Bronchus fibroblast of lung (primary cell): ENCODE measurements at places on chromosomes 11 and 22. TPM values are rescaled to one million over a fixed set of nuclear protein-coding genes. Genes with fewer than 3 reads are reported as not detected.

CRYBB3 gene
- not detected in 2 replicates for total RNA-seq

MS4A2 gene
- total RNA-seq = not detected in 2 replicates

IGLL5 gene
- not detected in 2 replicates for total RNA-seq

NXPE2 gene
- under 0.01 TPM in 1 of 2 replicates, not detected in the other for total RNA-seq

ROBO3 gene
- 31.7 and 37.8 TPM in 2 replicates for total RNA-seq

OR8A1 gene
- total RNA-seq = not detected in 2 replicates

LDHAL6A gene
- total RNA-seq = 0.17 TPM in 1 of 2 replicates, not detected in the other

LGR4 gene
- 3.7 and 3.9 TPM in 2 replicates for total RNA-seq

DPP3 gene
- total RNA-seq = 52.1 and 56.9 TPM in 2 replicates

KLHL35 gene
- 1.0 and 1.2 TPM in 2 replicates for total RNA-seq

EFCAB6 gene
- total RNA-seq = 0.50 and 0.74 TPM in 2 replicates

SLC43A1 gene
- total RNA-seq = 17.1 and 18.8 TPM in 2 replicates

XKR3 gene
- not detected in 2 replicates for total RNA-seq

PGAP2 gene
- 16.1 and 18.1 TPM in 2 replicates for total RNA-seq

ZFPL1 gene
- total RNA-seq = 77.6 and 78.8 TPM in 2 replicates

SCGB1C1 gene
- total RNA-seq = not detected in 2 replicates

LRRC55 gene
- not detected in 2 replicates for total RNA-seq

ME3 gene
- 34.0 and 38.9 TPM in 2 replicates for total RNA-seq

OR56A1 gene
- not detected in 2 replicates for total RNA-seq

C11orf16 gene
- total RNA-seq = not detected in 2 replicates

DSCAML1 gene
- total RNA-seq = not detected in 2 replicates

GNAZ gene
- 0.89 and 1.2 TPM in 2 replicates for total RNA-seq

KCNA4 gene
- not detected in 2 replicates for total RNA-seq

USH1C gene
- total RNA-seq = not detected in 2 replicates

TRPM5 gene
- total RNA-seq = not detected in 2 replicates

CADM1 gene
- total RNA-seq = 2.2 and 3.4 TPM in 2 replicates

CDC45 gene
- 45.9 and 47.9 TPM in 2 replicates for total RNA-seq

TPBGL gene
- not detected in 2 replicates for total RNA-seq

AQP11 gene
- total RNA-seq = 0.59 and 0.84 TPM in 2 replicates

PEX16 gene
- total RNA-seq = 23.7 and 33.0 TPM in 2 replicates

BATF2 gene
- 1.2 and 1.3 TPM in 2 replicates for total RNA-seq

ENTHD1 gene
- not detected in 2 replicates for total RNA-seq

ALG8 gene
- total RNA-seq = 34.6 and 40.5 TPM in 2 replicates

P2RY6 gene
- 0.15 TPM in 1 of 2 replicates, not detected in the other for total RNA-seq

TRIM48 gene
- total RNA-seq = not detected in 2 replicates

MOV10L1 gene
- total RNA-seq = 0.67 and 1.6 TPM in 2 replicates

NUP98 gene
- total RNA-seq = 95.0 and 111 TPM in 2 replicates

ALG9 gene
- 29.9 and 38.9 TPM in 2 replicates for total RNA-seq

MMP1 gene
- total RNA-seq = 14.6 and 15.0 TPM in 2 replicates

BTBD18 gene
- not detected in 2 replicates for total RNA-seq

CLDN5 gene
- total RNA-seq = 0.50 and 1.8 TPM in 2 replicates

KCNJ4 gene
- total RNA-seq = not detected in 2 replicates

BLID gene
- total RNA-seq = 0.15 and 1.5 TPM in 2 replicates

FAM227A gene
- total RNA-seq = 0.67 and 1.8 TPM in 2 replicates

HSPB2 gene
- 0.59 TPM in 1 of 2 replicates, not detected in the other for total RNA-seq

NCAM1 gene
- 2.2 and 2.5 TPM in 2 replicates for total RNA-seq

MRGPRE gene
- total RNA-seq = not detected in 2 replicates

BAIAP2L2 gene
- 0.17 and 0.59 TPM in 2 replicates for total RNA-seq

CHEK2 gene
- 20.5 and 28.9 TPM in 2 replicates for total RNA-seq

TRAPPC4 gene
- total RNA-seq = 82.4 and 102 TPM in 2 replicates

MYBPC3 gene
- not detected in 2 replicates for total RNA-seq

GAB4 gene
- total RNA-seq = not detected in 2 replicates
